Caki2 (cell line): ENCODE measurements at places on chromosomes 12 and 14. TPM values are rescaled to one million over a fixed set of nuclear protein-coding genes. Genes with fewer than 3 reads are reported as not detected.

DNA sequence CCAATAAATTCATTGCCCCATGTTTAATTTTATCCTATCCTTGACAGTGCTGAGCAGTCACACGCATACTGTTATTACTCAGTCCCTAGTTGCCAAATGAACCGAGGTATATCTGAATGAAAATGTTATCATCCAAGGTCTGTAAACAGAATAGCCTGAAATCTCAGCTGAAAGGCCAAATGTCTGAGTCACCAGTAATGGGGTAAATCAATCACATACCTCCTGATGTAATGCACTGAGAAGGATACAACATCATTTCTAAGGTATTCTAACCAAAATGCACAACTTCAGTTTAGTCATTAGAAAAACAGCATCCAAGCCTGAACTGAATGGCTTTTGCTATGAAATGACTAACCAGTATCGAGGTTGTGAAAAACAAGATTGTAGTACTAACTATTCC lies 228.6 kb downstream of the DPF3 start:
- peak; percentile 87 for DNase-seq

GRCh38 chr14:96894966-96895365 lies 97.8 kb downstream of the VRK1 start:
- peak; percentile 10 for DNase-seq

Gene CPNE6
- 0.07 TPM in 1 of 2 replicates, not detected in the other for total RNA-seq

Gene TCL1A
- not detected in 2 replicates for total RNA-seq

Gene CSRP2
- total RNA-seq: 53.3 and 58.8 TPM in 2 replicates
